NCI-H526 treated with DMSO at 0.1 percent for 48 hours (cell line): ENCODE measurements at places on chromosomes 3 and 15.

GRCh38 chr15:101556273-101556672 is 66.8 kb upstream of the PCSK6 start:
- no peak for DNase-seq

GRCh38 chr15:96264801-96265515 is 65.5 kb upstream of the NR2F2 start:
- no peak for DNase-seq

DNA sequence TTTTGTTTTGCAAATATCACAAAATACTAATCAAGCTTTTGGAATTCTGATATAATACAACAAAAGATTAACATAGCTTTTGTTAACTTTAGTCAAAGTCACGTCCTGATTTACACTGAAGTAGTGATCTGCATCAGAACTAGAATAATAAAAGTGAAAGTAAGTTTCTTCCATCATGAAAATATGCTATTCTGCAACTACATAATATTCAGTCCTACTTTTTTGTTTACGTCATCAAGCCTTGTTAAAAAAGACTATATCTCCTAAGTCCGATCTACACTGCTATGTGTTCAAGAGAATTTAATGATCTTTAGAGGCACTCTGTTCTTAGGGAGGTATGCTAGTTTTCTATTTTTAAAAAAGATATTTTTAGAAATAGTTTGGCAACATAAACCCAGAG is 330.1 kb downstream of the ARPP21 start:
- no peak for DNase-seq

GRCh38 chr15:41819455-41820050 is 8.3 kb upstream of the JMJD7 start:
- DNase-seq = no peak

GRCh38 chr3:139764069-139764905 is 86.5 kb upstream of the NMNAT3 start:
- DNase-seq = no peak

DNA sequence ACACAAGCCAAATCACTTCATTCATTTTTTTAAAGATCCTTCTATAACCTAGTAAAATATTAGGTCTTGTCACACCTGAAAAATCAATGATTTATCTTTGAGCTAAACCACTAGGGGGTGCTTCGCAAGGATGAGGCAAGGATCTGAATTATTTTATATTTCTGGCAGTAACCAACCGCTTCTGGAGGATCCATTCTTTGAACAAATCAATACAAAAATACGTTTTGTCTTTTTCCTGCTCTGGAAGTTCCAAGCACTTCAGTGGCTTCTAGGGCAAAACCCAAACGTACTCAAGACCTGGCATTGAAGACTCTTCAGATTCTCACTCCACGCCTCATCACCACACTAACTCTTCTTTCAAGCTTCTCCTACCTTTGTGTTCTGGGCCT is 486 bp downstream of the LSG1 start:
- peak; percentile 25 for DNase-seq
